MCF 10A (cell line): ENCODE measurements at places on chromosomes 13 and 19. TPM values are rescaled to one million over a fixed set of nuclear protein-coding genes. Genes with fewer than 3 reads are reported as not detected.

The MCEMP1 gene
- 0.44 TPM in 1 of 2 replicates, not detected in the other for total RNA-seq

The HNRNPA1L2 gene
- 10.1 and 11.5 TPM in 2 replicates for total RNA-seq

The ZNF433 gene
- 1.3 and 1.6 TPM in 2 replicates for total RNA-seq

The ZNF229 gene
- 2.6 and 2.9 TPM in 2 replicates for total RNA-seq

The SIGLEC14 gene
- not detected in 2 replicates for total RNA-seq

GRCh38 chr13:36323951-36324566, 22.1 kb downstream of the SPART start:
- DNase-seq, result no peak

GRCh38 chr19:48719263-48720171, at the start of gene MAMSTR:
MAMSTR (minus strand) TSS chr19:48719725; CDS start chr19:48719031, 694 bp downstream.
- no peak for DNase-seq

DNA sequence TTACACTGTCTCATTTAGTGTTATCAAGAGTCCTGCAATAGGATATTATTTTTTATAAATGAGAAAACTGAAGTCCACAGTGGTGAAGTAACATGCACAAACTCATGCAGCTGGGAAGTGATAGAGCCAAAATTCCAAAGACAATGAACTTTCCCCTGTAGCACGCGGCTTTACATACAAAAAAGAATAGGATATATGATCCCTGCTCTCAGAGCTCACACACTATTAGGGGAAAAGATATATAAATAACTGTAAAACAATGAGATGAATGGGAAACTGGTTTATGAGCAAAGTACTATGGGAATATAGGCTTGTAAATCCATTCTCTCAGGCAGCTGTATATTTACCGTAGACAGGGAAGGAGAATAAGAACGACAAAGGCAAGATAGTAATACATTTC, 39.7 kb downstream of the THSD1 start:
- DNase-seq, result no peak

- DNase-seq, result no peak
These were observed 627 bp downstream of the LIN7B start for GRCh38 chr19:49114630-49115363.

GRCh38 chr13:107170270-107170931, 602.5 kb upstream of the ARGLU1 start:
- no peak for DNase-seq

DNA sequence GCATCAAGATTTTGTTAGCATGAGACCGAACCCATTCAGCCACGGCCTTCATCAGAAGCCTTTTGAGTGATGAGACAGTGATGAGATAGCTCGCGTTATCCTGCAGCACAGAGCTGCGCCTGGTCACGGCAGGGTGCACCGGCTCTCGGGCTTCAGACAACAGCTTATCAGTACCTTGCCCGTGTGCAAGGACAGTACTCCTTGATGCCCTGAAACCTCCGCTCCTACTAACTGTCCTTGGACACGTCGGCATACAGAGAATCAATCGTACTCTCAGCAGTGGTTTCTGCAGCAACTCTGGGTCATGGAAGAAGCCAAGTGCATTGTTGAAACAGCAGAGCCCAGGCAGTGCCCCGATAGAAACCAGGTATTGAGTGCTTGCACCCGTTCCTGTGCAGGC, 40.7 kb downstream of the IRS2 start:
- no peak for DNase-seq

- peak; percentile 96 for DNase-seq
These were observed 8.0 kb downstream of the FXYD3 start for GRCh38 chr19:35123573-35123972.

GRCh38 chr13:20851844-20852402, 50.6 kb downstream of the XPO4 start:
- no peak for DNase-seq

GRCh38 chr13:110517505-110518225, 43.9 kb downstream of the RAB20 start:
- peak; percentile 59 for DNase-seq
